ENCODE measurements at places on chromosomes 11 and 22. TPM values are rescaled to one million over a fixed set of nuclear protein-coding genes. Genes with fewer than 3 reads are reported as not detected.

DNA sequence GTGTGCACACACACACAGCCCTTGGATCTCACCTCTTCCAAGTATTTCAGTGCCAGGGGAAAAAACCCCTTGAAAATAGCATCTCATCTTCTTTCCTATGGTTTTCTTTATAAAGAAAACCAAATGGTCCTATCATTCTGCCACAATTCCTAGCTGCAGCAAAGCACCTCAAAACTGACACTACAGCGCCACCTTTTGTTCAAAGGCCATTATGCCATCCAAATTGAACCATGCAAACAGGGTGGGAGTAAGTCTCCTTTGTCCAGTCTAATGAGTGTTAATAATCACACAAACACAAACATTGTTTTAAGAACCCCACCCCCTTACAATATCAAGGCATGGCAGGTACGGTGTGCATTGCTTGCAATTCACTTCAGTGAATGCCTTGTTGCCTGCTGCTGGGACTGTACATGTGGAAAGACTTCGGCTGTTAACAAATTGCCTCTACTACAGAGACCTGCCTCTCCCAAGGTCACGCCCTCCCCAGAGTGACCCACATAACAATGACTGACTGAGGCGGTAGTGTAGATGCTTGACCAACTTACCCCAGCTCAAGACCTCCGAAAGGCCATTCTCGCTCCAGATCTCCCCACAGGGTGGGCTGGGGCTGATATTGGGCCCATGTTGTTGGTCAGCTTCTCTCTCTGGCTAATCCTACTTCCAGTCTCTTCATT is 31.7 kb downstream of the FAM181B start:
- no peak for DNase-seq
- no peak overlapping the region for H3K4me3 ChIP-seq

DNA sequence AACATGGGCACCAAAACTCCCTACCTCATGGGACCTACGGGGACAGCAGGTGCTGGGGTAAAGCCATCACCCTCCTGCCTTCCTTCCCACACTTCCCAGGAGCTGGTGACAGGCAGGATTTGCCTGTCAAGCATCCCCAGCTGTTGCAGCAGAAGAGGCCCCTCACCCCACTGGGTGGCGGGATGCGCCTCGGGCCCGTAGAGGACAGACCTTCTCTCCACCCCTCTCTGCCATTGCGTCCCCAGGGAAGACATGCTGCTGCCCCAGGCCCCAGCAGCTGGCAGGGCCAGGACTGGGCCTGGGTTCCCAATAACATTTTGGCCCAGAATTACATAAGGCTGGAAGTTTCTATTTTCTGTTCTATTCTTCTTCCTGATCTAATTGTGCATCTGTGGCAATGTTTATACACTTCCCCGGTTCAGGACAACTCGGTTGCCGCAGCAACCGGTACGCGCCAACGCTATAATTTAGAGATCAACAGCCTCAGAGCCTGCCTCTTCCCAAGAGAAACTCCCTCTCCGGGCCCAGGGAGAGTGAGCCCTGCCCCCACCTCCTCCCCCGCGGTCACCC is 25.4 kb downstream of the KCNJ4 start:
- H3K4me1 ChIP-seq = no peaks in the 10 kb centered on the region
- DNase-seq = no peak
- H3K27me3 ChIP-seq = no peaks in the 10 kb centered on the region
- H3K36me3 ChIP-seq = no peaks in the 10 kb centered on the region
- H3K27ac ChIP-seq = no peak overlapping the region

The GAL3ST1 gene
- total RNA-seq = not detected

The OR6T1 gene
- not detected for total RNA-seq

The HBG2 gene
- not detected for total RNA-seq

- peak; percentile 23 for DNase-seq
- no peaks in the 10 kb centered on the region for H3K36me3 ChIP-seq
- H3K4me3 ChIP-seq = no peak overlapping the region
- H3K27me3 ChIP-seq = no peaks in the 10 kb centered on the region
These were observed 46.2 kb downstream of the BRSK2 start for GRCh38 chr11:1435820-1436467.

DNA sequence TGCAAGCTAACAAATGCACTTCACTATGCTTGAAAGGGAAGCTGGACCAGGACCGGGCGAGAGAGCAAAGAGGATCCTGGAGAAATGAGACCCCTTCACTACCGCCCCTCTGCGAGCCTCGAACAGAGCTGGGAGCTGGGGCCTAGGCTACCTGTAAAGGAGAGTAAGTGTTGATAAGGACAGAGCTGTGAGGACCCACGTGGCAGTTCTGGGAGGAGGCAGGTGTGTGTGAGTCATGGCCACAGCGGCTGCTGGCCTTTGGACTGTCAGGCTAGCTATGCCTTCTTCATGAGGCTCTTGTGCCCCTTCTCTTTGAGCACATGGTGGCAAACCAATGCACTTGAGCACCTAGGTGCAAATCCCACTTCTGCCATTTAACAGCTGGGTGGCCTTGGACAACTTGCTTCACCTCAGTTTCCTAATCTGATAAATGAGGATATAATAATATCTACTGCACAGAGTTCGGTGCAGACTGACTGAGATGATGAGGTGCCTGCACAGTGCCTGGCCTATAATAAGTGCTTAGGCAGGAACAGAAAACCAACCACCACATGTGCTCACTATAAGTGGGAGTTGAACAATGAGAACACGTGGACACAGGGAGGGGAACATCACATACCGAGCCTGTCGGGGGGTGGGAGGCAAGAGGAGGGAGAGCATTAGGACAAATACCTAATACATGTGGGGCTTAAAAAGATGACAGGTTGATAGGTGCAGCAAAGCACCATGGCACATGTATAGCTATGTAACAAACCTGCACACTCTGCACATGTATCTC is 35.3 kb upstream of the KCNJ11 start:
- no peaks in the 10 kb centered on the region for H3K36me3 ChIP-seq
- H3K4me1 ChIP-seq = no peaks in the 10 kb centered on the region
- H3K27me3 ChIP-seq = no peaks in the 10 kb centered on the region
- H3K4me3 ChIP-seq = no peak overlapping the region
- DNase-seq = no peak

GRCh38 chr11:35073691-35074419 is 65.1 kb upstream of the CD44 start:
- no peaks in the 10 kb centered on the region for H3K27me3 ChIP-seq
- no peak overlapping the region for H3K27ac ChIP-seq
- no peak for DNase-seq
- H3K4me1 ChIP-seq = peaks cover 29% of the 10 kb centered on the region
- H3K4me3 ChIP-seq = no peak overlapping the region

GRCh38 chr22:36467042-36467810 is 14.2 kb downstream of the TXN2 start:
- no peak overlapping the region for H3K4me3 ChIP-seq
- no peak overlapping the region for H3K27ac ChIP-seq
- no peaks in the 10 kb centered on the region for H3K27me3 ChIP-seq
- no peak for DNase-seq
- peaks cover 24% of the 10 kb centered on the region for H3K4me1 ChIP-seq

GRCh38 chr11:118157186-118157895 is 4.7 kb upstream of the SCN4B start:
- H3K4me1 ChIP-seq = peaks cover 16% of the 10 kb centered on the region
- H3K27me3 ChIP-seq = peaks cover 24% of the 10 kb centered on the region
- H3K4me3 ChIP-seq = no peak overlapping the region
- DNase-seq = no peak
- no peaks in the 10 kb centered on the region for H3K36me3 ChIP-seq
- H3K27ac ChIP-seq = no peak overlapping the region

The SREBF2 gene
- 106 TPM for total RNA-seq

The DAGLA gene
- 0.18 TPM for total RNA-seq

Data from natural killer cell (primary cell).